ENCODE measurements at places on chromosomes 3 and 15.

- DNase-seq, result no peak
Measured at GRCh38 chr3:139312416-139312815, 31.4 kb upstream of the MRPS22 start.

GRCh38 chr3:185087419-185087818, 65.4 kb downstream of the C3orf70 start:
- no peak for DNase-seq

DNA sequence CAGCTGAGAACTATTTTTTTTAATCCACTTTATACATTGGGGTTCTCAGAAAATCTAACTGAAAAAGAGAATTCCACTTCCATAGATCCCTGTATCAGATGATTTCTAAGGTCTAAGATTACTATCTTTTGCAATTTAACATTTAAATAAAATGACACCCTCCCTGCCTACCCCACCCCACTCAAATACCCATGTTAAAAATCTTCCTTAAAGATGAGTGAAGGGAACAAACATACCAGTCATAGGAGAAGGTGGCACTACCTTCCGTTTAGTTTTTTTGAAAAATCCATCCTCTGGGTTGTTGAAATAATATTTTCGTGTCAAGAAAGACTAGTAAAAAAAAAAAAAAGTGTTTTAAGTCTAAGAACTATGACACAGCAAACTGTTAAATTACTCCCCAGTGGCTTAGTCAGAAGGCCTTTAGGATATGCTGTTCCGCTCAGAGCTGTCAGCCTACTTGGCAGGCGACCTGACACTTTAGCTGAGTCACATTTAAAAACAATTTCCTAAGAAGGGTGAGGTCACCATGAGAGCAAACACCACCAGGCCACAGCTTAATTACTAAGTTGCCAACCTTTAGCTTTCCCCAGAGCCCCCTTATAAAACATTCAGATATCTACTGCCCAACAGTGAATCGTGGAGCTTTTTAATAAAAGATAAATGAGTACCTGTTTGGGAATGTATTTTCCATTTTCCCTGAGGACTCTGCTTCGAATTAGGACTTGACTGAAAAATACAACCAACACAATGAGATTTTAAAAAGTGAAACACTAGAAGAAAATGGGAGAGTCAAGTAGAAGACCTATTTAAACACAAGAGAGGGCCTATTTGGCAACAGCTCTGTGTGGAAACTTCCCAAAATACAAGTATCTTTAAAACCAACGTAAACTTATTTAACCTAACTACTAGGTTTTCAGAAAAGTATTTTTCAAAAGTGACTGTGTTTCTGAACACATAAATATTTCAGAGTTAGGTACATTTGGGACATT, 9.6 kb downstream of the EMC3 start:
- DNase-seq, result no peak

- no peak for DNase-seq
Measured at GRCh38 chr3:114855839-114856238, 291.2 kb downstream of the ZBTB20 start.

- no peak for DNase-seq
Measured at GRCh38 chr15:81323559-81323943, 390 bp downstream of the STARD5 start.

GRCh38 chr3:61913701-61914100, 352.3 kb downstream of the PTPRG start:
- DNase-seq, result no peak

GRCh38 chr3:21508246-21508645, 242.8 kb downstream of the ZNF385D start:
- no peak for DNase-seq

DNA sequence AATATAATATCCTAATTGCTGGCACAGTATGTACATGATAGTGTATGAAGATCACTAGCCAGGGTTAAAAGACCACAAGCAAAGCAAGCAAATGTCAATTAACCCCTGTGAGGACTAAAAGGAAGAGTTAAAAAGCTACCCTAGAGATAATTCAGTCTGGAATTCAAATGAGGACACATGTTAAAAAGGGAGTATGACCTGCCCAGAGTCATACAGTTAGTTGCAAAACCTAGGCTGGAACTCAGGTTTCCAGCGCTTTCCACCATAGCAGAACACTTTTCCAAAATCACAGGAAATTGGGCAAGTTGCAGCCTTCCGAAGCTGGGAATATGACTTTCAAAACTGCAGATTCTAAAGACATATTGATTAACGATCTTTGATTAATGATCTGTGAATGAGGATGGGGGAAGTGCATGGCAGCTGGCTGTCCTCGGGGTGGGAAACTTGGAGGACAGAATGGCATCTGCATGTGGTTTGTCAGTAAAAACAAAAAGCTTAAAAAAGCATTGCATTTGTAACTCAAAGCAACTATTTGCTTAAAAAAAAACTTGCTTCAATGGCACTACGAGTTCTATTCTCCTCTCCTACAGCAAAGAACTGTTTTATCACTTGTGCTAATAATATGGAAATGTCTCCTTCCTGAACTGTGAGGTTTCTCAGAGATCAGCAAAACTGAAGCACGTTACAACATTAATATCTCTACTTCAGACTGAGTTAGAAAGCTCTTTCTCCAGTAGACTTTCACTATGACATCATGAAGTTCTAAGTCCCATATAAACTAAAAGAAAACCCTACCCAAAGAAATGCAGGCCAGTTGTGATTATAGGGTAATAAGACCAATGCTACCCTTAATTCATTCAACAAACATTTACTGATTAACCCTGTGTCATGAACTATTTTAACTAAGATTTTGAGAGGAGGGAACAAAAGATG, 46.2 kb downstream of the IGSF11 start:
- no peak for DNase-seq

GRCh38 chr3:150005243-150006112, 34.8 kb upstream of the PFN2 start:
- no peak for DNase-seq

DNA sequence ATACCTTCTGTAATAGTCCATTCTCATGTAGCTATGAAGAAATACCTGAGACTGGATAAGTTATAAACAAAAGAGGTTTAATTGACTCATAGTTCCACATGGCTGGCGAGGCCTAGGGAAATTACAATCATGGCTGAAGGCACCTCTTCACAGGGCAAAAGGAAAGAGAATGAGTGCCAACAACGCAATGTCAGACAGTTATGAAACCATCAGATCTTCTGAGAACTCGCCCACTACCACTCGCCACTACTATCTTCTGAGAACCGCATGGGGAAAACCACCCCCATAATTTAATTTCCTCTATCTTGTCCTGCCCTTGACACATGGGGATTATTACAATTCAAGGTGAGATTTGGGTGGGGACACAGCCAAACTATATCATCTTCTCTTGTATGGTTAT, 406.8 kb upstream of the CBLB start:
- no peak for DNase-seq

GRCh38 chr3:84963137-84963536, 4.3 kb downstream of the CADM2 start:
- DNase-seq, result no peak

GRCh38 chr15:59186501-59186900, 20.1 kb upstream of the LDHAL6B start:
- no peak for DNase-seq

DNA sequence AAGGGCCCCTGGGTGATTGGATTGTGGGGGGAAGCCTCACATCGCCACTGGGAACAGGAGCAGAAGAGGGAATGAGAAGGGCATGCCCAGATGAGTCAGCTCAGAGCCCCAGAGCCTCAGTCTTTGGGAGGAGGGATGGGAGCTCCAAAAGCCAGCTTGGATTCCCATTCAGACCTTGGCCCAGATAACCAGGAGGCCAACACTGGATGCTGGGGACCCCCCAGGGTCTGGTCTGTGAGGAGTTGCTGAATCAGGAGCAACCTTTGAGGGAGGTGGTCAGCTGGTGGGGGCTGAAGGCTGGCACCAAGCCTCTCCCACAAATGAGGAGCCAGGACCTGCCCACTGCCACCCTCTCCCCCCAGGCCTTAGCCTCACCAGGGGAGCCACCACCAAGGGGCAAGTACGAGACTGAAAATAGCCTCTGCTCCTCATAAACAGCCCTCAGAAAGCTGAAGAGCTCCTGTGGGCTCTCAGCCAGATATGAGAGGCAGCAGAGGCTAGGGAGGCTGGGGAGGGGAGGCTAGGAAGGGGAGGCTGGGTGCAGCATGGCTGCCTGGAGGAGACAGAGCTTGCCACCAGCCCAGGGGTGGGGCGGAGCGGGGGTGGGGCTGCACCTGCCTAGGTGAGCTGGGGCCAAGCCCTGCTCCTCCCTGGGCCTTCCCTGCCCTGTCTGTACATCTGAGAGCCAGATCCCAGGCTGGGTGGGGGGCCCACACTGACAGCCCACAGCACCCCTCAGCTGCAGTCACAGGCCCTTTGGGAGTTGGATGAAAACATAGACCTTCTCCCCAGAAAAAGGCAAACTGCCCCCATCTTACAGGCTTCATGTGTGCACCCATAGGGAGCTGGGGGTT, 99.8 kb downstream of the SEC22A start:
- DNase-seq, result no peak

GRCh38 chr3:144859161-144859560, 887.5 kb downstream of the DIPK2A start:
- DNase-seq, result no peak

GRCh38 chr15:79031201-79031600, 59.4 kb downstream of the RASGRF1 start:
- DNase-seq, result no peak

- DNase-seq, result no peak
Measured at GRCh38 chr3:133973249-133973980, 56.3 kb downstream of the SLCO2A1 start.

- DNase-seq, result no peak
Measured at GRCh38 chr3:43346978-43347749, 60.8 kb downstream of the SNRK start.

- no peak for DNase-seq
Measured at GRCh38 chr15:56992725-56993124, 74.3 kb downstream of the TCF12 start.

- DNase-seq, result no peak
Measured at GRCh38 chr3:134839422-134839821, 44.4 kb downstream of the EPHB1 start.

DNA sequence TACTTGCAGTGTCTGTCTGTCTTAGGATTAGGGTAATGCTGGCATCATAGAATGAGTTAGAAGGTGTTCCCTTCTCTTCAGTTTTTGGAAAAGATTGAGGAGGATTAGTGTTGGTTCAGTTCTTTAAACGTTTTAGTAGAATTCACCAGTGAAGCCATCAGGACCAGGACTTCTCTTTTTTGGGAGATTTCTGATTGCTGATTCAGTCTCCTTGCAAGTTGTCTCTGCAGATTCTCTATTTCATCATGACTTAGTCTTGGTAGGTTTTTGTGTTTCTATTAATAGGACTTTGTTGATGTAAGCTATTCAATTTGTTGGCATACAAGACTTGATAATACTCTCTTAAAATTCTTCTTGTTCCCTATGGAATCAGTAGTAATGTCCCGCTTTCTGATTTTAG, 48.9 kb downstream of the STT3B start:
- no peak for DNase-seq

GRCh38 chr15:73030122-73030679, 22.1 kb upstream of the NEO1 start:
- DNase-seq, result no peak

DNA sequence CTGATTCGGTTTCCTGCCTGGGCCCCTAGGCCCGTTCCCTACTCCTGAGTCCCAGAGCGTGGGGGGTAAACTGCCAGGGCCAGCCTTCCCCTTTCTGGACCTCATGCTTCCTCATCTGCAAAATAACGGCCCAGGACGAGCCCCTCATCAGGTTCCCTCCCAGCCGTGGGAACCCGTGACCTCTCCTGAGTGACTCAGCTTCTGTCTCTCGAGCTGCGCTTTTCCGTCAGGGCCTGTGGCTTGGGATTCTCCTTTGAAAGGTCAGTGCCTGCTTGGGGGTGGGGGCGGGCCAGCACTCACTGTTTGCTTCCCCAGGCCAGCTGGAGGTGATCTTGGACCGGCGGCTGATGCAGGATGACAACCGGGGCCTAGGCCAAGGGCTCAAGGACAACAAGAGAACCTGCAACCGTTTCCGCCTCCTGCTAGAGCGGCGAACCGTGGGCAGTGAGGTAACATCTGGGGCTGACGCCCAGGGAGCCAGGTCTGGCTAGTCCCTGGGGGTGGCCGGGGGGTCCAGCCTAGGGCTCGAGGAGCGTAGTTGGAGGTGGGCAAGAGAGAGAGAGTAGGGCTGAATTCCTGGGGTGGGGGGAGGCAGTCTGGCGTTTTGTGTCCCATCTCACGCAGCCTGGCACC, 12.8 kb downstream of the MAN2A2 start:
- no peak for DNase-seq

- no peak for DNase-seq
Measured at GRCh38 chr3:150936693-150937092, 31.5 kb upstream of the MINDY4B start.

DNA sequence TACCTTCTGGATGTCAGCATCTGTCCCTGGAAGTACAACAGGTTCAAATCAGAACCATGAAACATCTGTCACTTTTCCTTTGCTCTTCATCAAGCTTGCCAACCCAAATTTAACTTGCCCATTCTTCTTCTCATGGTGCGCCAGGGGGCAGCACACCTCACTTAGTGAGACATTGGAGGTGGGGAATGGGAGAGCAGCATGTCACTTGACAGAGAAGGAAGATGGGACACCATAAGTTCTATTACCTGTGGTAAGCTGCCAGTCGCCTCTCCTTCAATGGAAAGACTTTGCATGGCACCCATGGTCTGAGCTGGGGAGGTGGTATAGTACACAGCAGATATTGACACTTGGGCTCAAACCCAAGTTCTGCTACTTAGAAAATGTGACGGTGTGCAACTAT, 2.9 kb downstream of the SCN5A start:
- no peak for DNase-seq

DNA sequence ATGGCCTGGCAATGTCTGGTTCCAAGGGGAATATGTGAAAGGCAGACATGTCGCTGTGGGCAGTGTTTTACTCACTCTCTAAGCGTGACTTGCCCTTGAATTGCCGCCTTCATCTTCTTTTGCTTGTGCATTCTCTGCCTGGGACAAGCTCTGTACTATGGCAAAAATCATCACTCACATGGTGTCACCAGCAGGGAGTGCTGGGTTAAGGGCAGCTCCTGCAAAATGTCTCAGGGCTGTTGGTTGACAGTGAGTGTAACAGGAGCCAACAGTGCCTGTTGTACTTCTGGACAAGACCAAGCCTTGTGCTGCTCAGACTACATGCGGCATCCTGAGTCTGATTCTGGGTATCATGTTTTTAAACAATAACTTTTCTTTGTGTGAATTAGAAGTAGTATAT, 45.3 kb upstream of the KY start:
- no peak for DNase-seq

- DNase-seq, result no peak
Measured at GRCh38 chr3:184359610-184360009, 1.8 kb downstream of the CLCN2 start.

GRCh38 chr3:175222356-175222755, 363.2 kb downstream of the NAALADL2 start:
- DNase-seq, result no peak

DNA sequence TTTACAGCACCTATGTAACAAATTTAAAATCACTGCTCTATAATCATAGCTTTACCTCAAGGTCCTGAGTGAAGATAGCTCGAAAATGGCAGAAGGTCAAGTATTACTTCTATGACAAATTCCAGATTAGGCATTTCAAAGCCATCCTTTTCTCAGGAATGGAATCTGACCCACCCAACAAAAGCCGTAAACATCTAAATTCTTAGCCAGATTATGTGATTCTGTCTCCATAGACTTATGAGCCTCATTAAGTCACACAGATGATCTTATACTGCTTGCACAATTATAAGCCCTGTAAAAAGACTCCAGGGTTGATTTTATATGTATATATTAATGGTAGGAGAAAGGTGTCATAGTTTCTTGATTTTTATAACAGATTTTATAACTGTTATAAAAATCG, 56.9 kb downstream of the CEP152 start:
- no peak for DNase-seq

- DNase-seq, result no peak
Measured at GRCh38 chr3:46948830-46949671, 27.5 kb downstream of the CCDC12 start.
